ENCODE measurements at places on chromosomes 6 and 20. TPM values are rescaled to one million over a fixed set of nuclear protein-coding genes. Genes with fewer than 3 reads are reported as not detected.

C20orf173 gene
- not detected for total RNA-seq

RIPOR3 gene
- total RNA-seq: not detected

LCA5 gene
- 5.3 TPM for total RNA-seq

CST4 gene
- not detected for total RNA-seq

CGAS gene
- 0.37 TPM for total RNA-seq

DAAM2 gene
- total RNA-seq: 0.59 TPM

TCP11 gene
- total RNA-seq: not detected

Data from glutamatergic neuron (in vitro differentiated cells).